Colonic mucosa (tissue), 4 donors: ENCODE measurements at places on chromosomes 13 and 19.

DNA sequence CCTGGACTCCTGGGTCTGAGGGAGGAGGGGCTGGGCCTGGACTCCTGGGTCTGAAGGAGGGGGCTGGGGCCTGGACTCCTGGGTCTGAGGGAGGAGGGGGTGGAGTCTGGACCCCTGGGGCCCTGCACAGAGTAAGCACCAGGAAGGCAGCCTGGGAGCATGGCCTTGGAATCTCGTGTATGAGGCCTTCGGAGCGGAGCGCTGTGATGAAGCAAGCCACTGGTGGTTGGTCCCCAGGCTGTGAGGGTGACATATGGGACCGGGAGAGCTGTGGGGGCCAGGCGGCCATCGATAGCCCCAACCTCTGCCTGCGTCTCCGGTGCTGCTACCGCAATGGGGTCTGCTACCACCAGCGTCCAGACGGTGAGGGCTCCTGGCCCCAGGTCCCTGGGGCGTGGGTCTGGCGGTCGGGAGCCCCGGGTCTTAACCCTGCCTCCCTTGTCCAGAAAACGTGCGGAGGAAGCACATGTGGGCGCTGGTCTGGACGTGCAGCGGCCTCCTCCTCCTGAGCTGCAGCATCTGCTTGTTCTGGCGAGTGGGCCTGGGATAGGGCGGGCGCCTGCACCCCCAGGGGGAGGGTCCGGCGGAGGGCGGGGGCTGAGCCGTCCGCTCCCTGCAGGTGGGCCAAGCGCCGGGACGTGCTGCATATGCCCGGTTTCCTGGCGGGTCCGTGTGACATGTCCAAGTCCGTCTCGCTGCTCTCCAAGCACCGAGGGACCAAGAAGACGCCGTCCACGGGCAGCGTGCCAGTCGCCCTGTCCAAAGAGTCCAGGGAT, 918 bp downstream of the TMEM190 start:
- no peak overlapping the region for H3K4me3 ChIP-seq
- H3K36me3 ChIP-seq: no peaks in the 10 kb centered on the region
- H3K27ac ChIP-seq: no peak overlapping the region
- DNase-seq: no peak
- no peaks in the 10 kb centered on the region for H3K4me1 ChIP-seq

GRCh38 chr13:23915308-23915707, 18.0 kb upstream of the C1QTNF9B start:
- DNase-seq: no peak
- H3K36me3 ChIP-seq: no peaks in the 10 kb centered on the region
- H3K4me1 ChIP-seq: no peaks in the 10 kb centered on the region
- H3K27ac ChIP-seq: no peak overlapping the region
- no peak overlapping the region for H3K4me3 ChIP-seq

DNA sequence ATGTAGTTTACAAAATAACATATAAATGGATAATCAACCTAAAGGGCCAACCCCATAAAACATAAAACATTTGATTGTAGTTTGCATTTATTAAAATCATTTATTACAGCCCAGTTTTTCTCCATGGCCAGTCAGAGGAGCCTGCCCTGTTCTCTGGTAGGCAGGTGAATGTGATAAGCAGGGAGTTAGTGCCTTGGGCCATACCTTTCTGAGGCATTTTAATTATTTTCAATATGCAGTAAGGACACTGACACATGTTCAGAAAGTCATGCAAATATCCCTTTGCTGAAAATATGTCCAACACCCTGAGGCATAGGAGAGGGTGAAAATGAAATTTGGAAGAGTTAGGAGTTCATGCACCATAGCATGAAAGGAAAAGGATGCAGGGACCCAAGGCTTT, 242.6 kb upstream of the EDNRB start:
- no peak for DNase-seq
- no peak overlapping the region for H3K27ac ChIP-seq
- no peaks in the 10 kb centered on the region for H3K27me3 ChIP-seq
- no peaks in the 10 kb centered on the region for H3K36me3 ChIP-seq

- H3K36me3 ChIP-seq: no peaks in the 10 kb centered on the region
- no peak overlapping the region for H3K27ac ChIP-seq
- H3K4me1 ChIP-seq: no peaks in the 10 kb centered on the region
- H3K4me3 ChIP-seq: no peak overlapping the region
- no peak for DNase-seq
Observed at GRCh38 chr13:42926043-42926442, 66.0 kb downstream of the EPSTI1 start.

- no peak for DNase-seq
- H3K4me1 ChIP-seq: no peaks in the 10 kb centered on the region
- no peaks in the 10 kb centered on the region for H3K36me3 ChIP-seq
- no peak overlapping the region for H3K27ac ChIP-seq
Observed at GRCh38 chr19:3289971-3290569, 65.6 kb downstream of the CELF5 start.

- no peak for DNase-seq
- H3K27me3 ChIP-seq: no peaks in the 10 kb centered on the region
- no peak overlapping the region for H3K4me3 ChIP-seq
- no peaks in the 10 kb centered on the region for H3K4me1 ChIP-seq
- H3K27ac ChIP-seq: no peak overlapping the region
- H3K36me3 ChIP-seq: no peaks in the 10 kb centered on the region
Observed at GRCh38 chr19:39106194-39106593, 19.4 kb upstream of the PAK4 start.

DNA sequence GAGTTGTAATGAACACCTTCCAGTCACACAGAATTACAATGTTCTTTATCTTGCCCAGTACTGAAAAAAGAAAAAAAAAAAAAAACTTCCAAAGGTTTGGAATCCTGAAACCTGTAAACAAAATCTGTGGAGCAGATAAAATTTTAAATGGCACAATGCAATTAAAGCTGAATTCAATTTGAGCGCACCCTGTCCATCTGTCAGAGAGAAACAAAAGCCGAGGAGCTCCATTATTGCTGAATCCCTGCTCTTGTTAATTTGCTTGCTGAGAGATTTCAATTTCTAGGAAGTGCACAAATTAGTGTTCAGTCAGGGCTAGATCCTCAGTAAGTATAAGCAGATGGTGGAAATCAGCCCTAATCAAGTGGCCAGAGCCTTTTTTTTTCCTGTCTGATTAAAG, 65.2 kb downstream of the DACH1 start:
- no peaks in the 10 kb centered on the region for H3K36me3 ChIP-seq
- DNase-seq: no peak
- no peaks in the 10 kb centered on the region for H3K27me3 ChIP-seq
- H3K4me1 ChIP-seq: no peaks in the 10 kb centered on the region
- no peak overlapping the region for H3K27ac ChIP-seq

- no peak overlapping the region for H3K27ac ChIP-seq
- no peaks in the 10 kb centered on the region for H3K4me1 ChIP-seq
- no peak for DNase-seq
- no peaks in the 10 kb centered on the region for H3K36me3 ChIP-seq
- H3K4me3 ChIP-seq: no peak overlapping the region
Observed at GRCh38 chr19:33956941-33957340, 160.3 kb downstream of the KCTD15 start.
